LNCaP clone FGC (cell line): ENCODE measurements at places on chromosomes 13 and 19.

DNA sequence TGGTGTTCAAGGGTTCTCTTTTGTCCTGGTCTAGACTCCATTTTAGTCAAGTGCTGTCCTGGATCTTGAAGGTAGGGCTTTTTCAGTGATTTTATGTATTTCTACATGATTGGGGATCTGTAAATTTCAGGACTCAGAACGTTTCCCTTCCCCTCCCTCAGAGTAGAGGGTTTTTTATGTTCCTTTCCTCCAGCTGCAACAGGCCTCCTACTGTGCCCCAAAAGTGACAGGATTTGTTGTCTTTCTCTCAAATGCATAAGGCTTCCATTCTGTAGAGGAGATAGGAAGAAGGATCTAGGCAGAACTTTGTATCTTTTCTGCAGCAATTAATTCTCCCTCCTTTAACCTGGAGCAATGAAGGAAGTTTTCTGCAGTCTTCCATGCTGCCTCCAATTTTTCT is 251.3 kb downstream of the MAB21L1 start:
- DNase-seq: no peak

DNA sequence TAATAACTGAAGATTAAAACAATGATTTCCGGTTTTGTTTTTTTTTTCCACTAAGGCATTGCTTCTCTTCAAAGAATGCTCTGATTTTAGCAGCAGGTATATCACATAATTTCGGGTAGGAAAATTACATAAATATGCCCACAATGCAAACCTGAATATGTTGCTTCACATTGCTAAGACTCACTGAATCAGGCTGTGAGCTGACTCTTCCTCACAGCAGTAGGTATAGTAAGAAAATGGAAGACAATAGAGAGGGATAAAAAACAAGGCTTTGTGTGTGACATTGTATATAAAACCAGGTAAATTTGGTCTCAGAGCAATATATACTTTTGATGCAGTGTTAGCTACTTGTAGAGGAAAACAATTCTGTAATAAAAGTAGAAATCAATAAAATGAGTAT is 1355.0 kb downstream of the OLFM4 start:
- DNase-seq: no peak

DNA sequence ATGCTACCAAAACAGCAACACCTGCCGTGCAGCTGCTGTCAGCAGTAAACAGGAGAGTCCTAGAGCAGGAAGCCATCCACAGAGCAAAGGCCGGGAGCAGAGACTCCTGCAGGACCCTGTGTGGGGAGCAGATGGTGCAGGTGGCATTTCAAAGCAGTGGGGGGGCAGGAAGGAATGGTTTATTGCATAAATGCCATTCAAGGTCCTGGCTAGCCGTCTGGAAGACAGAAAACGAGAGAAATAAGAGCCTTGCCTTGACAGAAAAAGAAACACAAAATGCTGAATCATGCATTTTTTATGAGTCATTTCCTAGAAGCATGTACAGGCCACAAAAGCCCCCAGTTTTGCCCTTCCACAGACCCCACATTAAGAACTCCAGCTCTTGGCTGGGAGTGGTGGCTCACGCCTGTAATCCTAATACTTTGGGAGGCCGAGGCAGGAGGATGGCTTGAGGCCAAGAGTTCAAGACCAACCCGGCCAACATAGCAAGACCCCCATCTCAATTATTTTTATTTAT is 5.4 kb downstream of the RSPH6A start:
- no peak for DNase-seq

- peak; percentile 46 for DNase-seq
These were observed 475.7 kb downstream of the UQCRFS1 start for GRCh38 chr19:28737021-28737895.

- no peak for DNase-seq
These were observed 56.2 kb upstream of the GPR183 start for GRCh38 chr13:99363391-99363790.

GRCh38 chr13:29693275-29693945 is 97.9 kb upstream of the SLC7A1 start:
- peak; percentile 75 for DNase-seq

GRCh38 chr19:17755977-17756670 is 4.8 kb downstream of the FCHO1 start:
- DNase-seq: no peak

GRCh38 chr13:21800837-21801616 is 130.2 kb downstream of the FGF9 start:
- DNase-seq: no peak

DNA sequence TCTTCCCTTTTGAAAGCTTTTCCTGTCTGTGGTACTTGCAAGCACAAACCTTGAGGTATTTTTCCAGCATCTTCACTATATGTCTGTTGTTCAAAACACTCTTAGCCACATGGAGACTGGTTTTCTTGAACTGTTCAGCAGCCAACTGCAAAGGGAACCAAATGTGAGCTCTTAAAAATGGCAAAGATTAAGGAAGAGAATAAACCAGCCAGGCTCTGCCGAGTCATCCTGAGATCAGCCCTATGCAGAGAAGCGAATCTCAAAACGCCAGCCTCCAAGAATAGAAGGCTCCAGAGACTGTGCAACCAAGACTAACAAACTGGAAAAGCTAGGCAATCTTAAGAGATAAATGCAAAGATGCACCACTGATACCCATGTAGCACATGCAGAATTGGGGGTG is 20.7 kb downstream of the AKAP8 start:
- DNase-seq: no peak

- DNase-seq: no peak
These were observed 12.0 kb upstream of the CEACAM21 start for GRCh38 chr19:41563854-41564514.

DNA sequence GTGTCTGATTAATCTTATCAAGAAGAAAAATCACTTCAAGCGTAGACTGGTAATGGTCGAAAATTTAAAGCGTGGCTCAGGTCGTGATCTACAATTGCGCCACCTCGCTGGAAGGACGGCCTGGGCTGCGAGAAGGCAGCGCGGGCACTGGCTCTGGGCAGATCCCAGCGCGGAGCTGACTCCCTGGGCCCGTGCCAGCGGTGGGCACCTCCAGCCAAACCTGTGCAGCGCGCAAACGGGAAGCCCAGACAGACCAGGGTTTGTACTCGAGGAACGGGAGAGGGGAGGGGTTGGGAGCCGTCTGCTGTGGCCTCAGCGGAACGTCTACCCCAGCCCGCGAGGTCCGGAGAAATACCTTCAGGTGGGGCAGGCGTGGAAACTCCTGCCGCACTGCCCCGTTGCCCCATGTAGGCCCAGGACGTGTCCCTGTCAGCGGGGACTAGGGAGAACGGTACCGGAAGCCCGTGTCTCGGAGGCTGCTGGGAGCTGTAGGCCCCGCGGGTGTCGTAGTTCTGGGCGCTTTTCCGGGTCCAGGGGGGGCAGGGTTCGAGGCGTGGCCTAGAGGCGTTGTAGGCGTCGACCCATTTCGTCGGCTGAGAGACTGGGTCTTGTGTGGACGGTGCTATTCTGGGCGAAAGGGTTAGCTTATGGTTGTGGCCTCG is 21.1 kb downstream of the ZNF274 start:
- no peak for DNase-seq

DNA sequence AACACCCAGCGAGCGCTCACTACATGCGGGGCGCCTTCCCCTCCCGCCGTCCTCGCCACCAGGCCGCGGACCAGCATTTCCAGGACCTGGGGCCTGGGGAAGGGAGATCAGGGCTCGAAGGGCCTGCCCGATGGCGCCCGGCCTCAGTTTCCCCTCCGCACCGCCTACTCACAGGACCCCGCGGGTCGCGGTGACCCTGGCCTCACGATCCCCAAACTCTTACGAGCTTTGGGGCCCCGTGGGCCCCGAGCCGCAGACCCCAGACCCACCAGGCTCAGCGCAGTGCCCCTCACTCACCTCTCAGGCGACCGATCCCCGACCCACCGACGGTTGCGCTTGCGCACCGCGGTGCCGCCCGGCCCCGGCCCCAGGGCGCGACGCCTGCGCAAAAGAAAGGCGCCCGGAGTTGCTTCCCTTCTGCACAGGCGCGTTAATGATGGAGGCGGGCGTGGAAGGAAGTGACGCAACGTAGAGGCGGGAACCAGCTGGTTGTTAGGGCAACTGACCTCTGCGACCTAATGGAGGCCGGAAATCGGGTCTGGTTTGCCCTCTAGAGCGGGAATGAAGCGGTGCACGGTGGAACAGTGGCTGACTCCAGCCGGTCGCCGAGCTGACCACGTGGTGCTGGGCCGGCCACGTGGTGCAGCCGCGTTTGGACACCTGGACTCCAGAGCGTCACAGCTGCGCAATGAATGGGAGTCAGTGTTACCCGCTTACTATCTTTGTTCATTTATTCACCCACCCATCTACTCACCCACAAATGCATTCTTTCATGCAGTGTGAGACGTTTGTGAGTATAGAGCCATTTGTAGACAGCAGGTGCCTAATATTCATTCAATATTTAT is at the start of gene SGTA:
SGTA (minus strand) TSS at position 338 of the 845 bp plus-strand sequence. CDS start 14,205 bp downstream, outside the sequence.
- DNase-seq: peak; percentile 99

- no peak for DNase-seq
These were observed 167.2 kb downstream of the KLF5 start for GRCh38 chr13:73225990-73226389.

GRCh38 chr13:58933475-58933874 is 1230.3 kb downstream of the DIAPH3 start:
- DNase-seq: no peak

DNA sequence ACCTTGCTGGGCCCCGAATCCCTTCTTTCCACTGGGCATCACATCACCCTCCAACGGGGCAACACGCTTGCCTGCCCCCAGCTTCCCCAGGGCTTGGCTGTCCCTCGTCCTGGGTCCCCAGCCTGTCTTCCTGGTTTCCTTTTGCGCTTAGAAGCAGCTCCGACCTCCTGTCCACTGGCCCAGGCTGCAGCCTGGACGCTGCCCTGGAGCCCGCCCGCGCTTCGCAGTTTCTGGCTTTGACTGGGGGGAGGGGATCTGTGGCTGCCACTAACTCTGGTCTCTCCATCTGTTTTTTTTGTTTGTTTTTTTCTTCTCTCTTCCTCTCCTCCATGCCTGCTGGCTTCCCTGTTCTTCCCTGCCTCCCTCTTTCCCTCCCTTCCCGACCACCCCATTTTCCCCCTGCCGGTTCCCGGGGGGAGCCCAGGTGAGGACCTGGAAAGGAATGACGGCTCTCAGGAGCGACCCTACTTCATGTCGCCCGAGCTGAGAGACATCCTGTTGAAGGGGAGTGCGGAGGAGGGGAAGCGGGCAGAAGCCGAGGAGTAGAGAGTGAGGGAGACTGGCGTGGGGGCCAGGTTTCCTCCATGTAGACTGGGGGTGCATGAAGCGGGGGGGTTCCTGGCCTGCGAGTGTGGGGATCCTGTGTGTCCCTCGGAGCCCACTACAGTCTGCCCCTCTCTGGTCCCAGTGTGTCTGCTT is 11.5 kb upstream of the ILF3 start:
- DNase-seq: no peak

GRCh38 chr19:32337084-32337808 is 8.2 kb upstream of the ZNF507 start:
- no peak for DNase-seq

DNA sequence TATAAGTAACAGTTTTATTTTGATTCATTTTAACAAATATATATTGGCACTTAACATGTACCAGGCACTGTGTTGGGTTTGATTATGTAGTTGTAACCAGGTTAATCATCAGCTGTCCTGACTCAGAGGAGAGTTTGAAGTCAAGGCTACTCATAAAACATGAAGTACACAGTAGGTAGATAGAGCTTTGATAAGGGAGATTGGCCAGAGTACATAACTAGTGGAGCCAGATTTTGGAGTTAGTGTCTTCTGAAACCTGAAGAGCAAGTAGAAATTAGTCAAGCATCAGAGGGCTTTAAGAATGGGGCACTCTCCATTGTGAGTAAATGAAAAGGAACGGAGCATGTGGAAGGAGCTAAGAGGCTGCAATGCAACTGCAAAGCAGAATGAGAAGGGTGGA is 333.9 kb downstream of the RFC3 start:
- peak; percentile 52 for DNase-seq

GRCh38 chr13:58994777-58995176 is 1169.0 kb downstream of the DIAPH3 start:
- no peak for DNase-seq

GRCh38 chr13:51552027-51552426 is 32.2 kb upstream of the WDFY2 start:
- DNase-seq: no peak

DNA sequence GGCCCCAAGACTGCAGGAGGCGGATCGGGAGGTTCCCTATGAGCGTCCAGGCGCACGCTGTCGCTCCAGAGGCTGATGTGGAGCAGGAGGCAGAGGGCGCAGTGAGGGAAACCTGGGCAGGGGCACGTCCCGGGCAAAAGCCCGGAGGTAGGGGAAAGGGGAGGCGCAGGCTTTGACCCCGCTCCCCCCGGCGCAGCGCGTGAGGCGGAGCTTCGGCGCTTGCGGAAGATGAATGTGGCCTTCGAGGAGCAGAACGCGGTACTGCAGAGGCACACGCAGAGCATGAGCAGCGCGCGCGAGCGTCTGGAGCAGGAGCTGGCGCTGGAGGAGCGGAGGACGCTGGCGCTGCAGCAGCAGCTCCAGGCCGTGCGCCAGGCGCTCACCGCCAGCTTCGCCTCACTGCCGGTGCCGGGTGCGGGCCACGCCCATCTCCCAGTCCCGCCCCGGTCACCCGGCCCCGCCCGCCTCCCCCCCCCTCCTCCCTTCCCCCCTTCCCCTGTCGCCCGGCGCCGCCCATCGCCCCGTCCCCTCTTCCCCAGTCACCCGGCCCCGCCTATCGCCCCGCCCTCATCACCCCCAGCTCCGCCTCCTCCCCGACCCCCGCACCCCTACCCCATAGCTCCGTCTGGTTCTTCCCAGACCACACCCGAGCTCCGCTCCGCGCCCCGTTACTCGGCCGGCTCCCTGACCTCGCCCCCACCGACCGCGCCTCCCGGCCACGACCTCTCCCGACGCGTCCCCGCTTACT is 4.1 kb downstream of the HMG20B start:
- DNase-seq: no peak

GRCh38 chr19:1910177-1910576 is 5.0 kb downstream of the ADAT3 start:
- no peak for DNase-seq

- no peak for DNase-seq
These were observed 5.4 kb upstream of the VSTM2B start for GRCh38 chr19:29520390-29520789.

DNA sequence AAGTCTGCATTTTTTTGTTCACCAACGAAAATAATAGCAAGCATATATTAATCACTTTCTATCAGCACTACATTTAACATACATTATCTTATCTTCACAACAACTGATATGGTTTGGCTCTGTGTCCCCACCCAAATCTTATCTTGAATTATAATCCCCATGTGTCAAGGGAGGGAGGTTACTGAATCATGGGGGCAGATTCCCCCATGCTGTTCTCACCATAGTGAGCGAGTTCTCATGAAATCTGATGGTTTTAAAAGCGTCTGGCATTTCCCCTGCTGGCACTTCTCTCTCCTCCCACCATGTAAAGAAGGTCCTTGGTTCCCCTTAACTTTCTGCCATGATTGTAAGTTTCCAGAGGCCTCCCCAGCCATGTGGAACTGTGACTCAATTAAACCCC is 235.7 kb upstream of the RXFP2 start:
- DNase-seq: no peak

DNA sequence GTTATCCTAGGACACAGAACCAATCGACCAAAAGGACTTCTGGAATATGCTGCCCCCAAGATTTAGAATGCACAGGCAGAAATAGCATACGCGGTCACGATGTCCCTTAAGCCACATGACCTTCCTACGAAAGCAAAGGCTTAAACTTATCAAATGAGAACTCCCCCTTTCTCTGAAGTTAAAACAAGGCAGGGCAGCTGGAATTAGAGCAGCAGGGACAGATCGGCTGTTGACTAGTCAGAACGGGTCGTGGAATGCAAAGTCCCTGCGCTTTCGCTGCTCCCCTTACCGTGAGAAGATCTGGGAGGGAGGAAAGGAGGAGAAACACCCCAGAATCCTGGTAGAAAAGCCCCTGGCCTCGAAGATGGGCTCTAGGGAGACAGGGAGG is 799 bp upstream of the USPL1 start:
- peak; percentile 54 for DNase-seq
